ENCODE measurements at places on chromosomes 5 and 9. TPM values are rescaled to one million over a fixed set of nuclear protein-coding genes. Genes with fewer than 3 reads are reported as not detected.
A peak's percentile ranks its signal among the peaks of the same experiment; 100 is the strongest.

- DNase-seq, result no peak
Observed at GRCh38 chr5:170268884-170269283, 28.7 kb downstream of the LCP2 start.

DNA sequence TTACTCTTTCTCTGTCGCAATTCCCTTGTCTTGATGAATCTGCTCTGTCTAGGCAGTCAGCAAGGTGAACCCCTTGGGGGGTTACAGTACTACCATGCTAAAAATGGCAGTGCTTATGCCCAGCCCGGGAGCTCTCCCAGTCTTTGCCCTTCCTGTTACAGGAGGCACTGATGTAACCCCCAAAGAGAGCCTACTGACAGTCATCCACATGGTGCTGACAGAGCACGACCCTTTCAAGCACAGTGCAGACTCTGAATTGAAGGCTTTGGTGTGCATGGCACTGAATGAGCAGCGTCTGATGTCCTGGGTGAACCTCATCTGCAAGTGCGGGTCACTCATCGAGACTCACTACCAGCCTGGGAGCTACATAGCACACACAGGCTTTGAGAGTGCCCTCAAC is 34.5 kb upstream of the SLC36A2 start:
- no peak for DNase-seq

DNA sequence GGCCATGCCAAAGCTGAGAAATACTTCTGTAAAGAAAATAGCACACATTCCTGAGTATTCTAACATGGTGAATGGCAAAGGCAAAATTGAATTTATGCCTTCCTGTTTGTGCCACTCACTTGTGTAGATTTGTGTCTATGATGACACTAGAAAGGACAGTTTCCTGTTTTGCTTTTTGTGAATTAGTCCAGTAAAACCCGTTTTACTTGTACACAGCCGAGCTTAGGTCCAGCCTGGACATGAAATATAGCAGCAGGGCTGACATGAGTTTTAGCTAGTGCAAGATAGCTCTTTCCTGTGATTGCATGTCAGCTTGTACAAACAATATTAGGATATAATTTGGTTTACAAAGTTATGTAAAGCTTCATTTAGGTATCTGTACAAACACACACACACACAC is 1891.7 kb upstream of the WWC1 start:
- no peak for DNase-seq

- no peak for DNase-seq
Observed at GRCh38 chr9:91043056-91043810, 241.6 kb downstream of the SYK start.

Gene ENTPD8
- 0.76 TPM for total RNA-seq

GRCh38 chr5:40736103-40736875 is 19.5 kb downstream of the TTC33 start:
- DNase-seq, result peak; percentile 88

Gene CRB2
- total RNA-seq, result 0.78 TPM

GRCh38 chr5:65749956-65750355 is 28.0 kb downstream of the NLN start:
- DNase-seq, result no peak

All from HT-29 (cell line).